HEK293T (cell line): ENCODE measurements at places on chromosomes 4 and X.
A peak's percentile ranks its signal among the peaks of the same experiment; 100 is the strongest.

- DNase-seq, result no peak
Measured at GRCh38 chr4:114052227-114052626, 72.8 kb upstream of the ARSJ start.

DNA sequence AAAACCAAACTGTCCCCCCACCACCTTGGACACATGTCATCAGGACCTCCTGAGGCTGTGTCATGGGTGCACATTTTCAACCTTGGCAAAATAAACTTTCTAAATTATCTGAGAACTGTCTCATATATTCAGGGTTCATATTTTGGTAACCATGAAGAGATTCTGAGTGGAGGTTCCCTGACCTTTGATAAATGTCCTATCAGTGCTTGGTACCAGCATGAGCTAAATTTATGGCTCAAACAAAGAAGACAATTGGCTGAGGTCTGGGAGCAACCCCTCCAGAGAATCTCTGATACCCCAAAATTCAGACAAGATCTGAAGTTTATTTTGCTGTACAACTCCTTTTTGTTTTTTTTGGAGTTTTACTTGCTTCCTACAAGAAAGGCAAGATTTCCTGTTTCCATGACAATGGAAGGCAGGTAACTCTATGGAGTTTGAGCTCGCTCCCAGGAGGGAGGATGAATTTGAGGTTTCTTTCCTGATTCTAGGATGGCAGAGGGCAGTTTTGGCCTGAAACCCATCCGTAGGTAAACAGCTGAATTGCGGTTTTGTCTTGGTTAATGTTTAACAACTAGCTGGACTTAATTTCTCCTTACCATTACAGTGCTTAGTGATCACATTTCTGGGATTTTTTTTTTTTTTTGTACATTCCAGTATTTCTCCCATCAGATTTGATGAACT, 14.5 kb downstream of the UGT2B15 start:
- DNase-seq, result no peak

- DNase-seq, result no peak
Measured at GRCh38 chr4:189613207-189613606, 327.5 kb upstream of the FRG1 start.

GRCh38 chr4:158930639-158930972, 161.8 kb downstream of the FNIP2 start:
- no peak for DNase-seq

DNA sequence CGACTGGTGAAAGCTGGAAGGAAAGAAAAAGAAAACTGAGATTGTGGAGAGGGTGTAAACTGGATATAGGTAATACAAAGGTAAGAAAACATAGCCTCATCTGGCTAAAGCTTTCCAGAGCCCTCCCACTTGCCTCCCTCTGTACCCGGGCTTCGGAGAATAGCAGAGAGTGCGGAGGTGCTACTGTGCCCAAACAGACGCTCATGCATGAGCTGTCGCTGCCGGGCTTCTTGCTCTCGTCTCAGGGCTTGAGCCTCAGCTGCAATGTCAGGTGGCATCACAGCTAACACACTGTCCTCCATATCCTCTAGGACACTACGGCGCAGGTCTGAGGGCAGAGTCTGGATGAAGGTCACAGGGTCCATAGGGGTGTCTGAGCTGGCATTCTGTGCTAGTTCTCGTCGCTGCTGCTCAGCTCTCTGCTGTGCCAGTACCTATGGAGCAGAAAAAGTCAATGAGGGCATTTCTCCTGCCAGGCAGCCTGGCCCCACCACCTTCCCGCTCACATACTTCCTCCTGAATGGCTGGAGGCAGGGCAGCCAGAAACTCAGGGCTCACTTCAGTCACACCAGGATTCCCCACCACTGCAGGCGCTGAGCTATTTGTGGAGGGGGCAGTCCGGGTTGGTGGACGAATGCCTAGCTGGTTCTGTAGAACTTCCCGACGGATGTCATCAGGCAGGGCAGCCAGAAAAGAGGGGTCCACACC, 116.7 kb upstream of the HSD17B10 start:
- DNase-seq, result no peak

DNA sequence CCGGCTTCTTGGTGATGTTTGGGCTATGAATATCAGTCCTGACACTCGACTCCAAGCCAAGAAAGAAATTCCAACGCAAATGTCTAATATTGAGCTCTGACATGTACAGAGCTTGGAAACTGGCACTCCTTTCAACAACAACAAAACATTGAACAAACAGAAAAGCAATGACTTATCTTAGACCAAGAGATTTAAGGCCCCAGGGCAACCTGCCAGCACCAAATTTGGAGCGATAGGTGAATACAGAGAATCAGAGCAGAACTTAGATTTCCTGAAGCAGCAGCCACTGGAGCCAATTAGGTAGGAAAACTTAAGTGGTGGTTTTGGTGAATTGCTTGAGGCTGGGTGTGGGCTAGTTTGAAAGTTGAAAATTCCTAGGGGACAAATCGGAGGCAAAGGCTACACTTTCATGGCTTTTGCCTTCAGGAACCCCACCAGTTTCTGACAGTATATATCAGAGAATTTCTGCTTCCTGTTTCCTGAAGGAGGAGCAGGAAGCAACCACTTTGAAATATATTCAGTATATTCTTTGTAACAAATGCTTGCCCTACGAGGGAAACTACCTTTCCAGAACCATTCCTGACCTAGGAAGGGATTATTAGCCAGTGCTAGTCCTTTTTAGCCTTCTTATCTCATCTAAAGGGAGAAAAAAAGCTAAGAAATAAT, 10.1 kb upstream of the FMR1 start:
- DNase-seq, result no peak

- DNase-seq, result peak; percentile 24
Measured at GRCh38 chrX:150983521-150984168, 510 bp downstream of the HMGB3 start.

GRCh38 chr4:182918044-182918607, 940 bp upstream of the DCTD start:
- no peak for DNase-seq

GRCh38 chr4:26022346-26023202, 108.6 kb downstream of the SMIM20 start:
- DNase-seq, result no peak

- DNase-seq, result no peak
Measured at GRCh38 chr4:1778642-1779392, 14.3 kb upstream of the FGFR3 start.

DNA sequence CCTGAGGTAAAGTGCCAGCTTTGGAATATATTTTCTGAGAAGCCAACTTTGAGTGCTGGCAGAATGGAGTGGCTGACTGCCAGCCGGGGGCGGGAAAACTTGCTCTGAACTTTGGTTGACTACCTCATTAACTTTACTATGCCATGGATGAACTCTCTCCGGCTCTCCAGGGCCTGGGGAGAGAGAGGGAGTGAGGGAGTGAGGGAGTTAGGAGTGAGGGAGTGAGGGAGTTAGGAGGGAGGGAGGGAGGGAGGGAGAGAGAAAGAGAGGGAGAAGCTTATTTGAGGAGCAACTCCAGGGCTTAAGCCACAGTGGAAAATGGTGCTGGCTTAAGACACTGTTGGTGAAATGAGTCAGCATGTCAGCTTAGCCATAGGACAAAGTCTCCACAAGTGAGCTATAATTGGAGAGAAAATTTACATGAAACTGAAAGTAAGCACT, 280.9 kb upstream of the RPS6KA3 start:
- no peak for DNase-seq

- peak; percentile 33 for DNase-seq
Measured at GRCh38 chr4:53905941-53906377, 158.4 kb downstream of the CHIC2 start.

DNA sequence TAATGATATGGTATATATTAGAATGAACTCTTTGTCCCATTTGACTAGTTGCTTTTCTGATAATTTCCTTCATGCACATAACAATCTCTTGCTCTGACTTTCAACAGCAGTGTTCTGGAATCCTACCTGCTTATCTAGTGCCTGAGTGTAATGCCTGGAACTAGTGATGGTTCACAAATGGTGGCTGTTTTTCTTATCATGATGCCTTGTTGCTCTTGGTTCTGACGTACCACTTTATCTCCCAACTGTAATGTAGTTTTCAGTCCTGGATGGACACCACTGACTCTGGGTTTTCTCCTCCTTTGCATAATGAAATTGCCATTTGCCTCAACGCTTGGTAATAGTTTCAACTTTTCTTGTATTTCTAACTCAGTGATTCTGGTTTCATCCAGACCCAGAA, 25.5 kb upstream of the LUZP4 start:
- DNase-seq, result no peak
